ENCODE measurements at places on chromosomes 3 and 15.

DNA sequence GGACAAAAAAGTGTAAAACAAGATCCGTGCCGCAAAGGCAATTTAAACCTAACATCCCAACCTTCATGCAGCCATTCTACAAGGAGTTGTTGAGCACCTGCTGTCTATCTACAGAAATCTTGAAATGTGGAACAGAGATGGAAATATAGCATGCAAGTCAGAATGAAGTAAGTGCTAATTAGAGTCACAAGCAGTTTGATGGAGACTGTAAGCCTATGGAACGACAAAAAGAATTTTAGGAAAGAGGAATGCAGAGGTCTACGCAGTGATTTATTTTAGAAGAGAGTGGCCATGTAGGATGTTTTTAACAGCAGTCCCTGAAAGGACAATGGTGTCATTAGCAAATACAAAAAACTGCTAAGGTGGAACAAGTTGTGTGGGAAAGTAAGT is 851 bp upstream of the DCBLD2 start:
- no peak for DNase-seq

GRCh38 chr3:72178463-72179106 is 393.6 kb upstream of the PROK2 start:
- DNase-seq, result no peak

DNA sequence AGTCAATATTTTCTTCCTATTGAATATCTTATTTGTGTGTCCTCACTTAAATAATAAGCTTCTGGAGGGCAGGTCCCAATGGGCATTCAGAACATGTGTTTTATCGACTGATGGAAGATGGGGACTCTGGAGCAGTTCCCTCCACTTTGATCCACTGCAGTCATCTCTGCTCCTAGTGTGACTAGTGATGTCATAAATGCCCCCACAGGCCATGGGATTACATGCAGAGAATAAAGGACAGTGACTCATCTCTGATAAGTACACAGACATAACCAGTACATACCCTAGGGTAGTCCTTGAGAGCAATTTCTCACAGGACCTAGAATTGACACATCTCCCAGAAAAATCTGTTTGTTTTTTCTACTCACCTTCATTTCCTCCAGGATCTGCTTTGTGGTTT is 49.4 kb upstream of the FMN1 start:
- no peak for DNase-seq

GRCh38 chr15:92305343-92305742 is 88.3 kb upstream of the ST8SIA2 start:
- DNase-seq, result no peak

GRCh38 chr3:39361252-39361927 is 21.8 kb upstream of the SLC25A38 start:
- DNase-seq, result no peak

GRCh38 chr3:45601156-45601555 is 6.6 kb downstream of the LIMD1 start:
- no peak for DNase-seq

DNA sequence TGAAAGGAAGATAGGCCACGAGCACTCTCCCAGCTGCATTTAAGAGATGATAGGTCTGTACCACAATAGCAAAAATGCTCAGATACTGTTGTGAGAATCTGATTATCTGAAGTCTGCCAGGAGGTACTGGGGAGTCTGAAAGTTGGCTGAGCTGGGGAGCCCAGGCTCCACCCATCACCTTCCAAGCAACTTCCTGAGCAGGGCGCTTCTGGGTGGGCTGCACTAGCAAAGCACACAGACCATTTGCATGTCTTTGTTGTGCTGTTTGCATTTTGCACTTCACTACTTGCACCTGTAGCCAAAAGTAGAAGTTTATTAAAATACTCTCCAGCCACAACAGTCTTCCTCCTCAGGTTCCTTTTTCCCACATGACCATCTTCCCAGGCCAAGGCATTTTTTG is 133.2 kb downstream of the ALDH1A2 start:
- DNase-seq, result no peak

DNA sequence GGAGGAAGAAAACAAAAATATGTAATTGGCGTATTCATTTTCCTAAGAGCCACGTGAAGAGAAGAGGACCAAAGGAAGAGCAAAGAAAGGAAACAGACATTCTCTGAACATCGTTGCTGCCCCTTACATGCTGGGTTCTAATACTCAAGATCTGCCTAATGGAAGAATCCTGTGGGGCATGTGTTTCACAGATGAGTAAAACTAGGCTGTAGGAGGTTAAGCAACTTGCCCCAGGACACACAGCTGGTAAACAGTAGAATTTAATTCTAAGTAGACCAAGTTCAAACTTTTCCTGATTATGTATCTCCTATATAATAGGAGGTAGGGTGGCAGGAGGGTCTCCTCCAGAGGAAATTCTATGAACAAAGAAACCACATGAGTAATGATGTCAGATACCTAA is 106.1 kb upstream of the TNFAIP8L3 start:
- no peak for DNase-seq

DNA sequence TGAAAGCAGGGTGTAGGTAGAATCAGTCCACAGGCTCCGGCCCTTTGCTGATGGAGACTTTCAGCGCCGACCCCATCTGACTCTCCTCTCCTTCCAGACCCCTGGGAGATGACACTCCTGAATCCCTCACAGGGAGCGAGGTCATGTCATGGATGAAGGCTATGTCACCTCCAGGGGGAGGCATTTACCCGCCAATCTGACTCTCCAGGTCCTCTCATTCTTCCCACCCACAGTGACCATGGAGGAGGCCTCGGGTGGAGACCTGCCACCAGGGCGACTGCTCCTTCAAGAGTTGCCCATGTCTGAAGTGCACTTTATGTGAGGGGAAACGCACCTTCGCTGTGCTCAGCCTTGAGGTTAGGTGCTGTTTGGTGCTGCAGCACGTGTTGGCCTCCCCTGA is 112.7 kb downstream of the KLF13 start:
- DNase-seq, result no peak

DNA sequence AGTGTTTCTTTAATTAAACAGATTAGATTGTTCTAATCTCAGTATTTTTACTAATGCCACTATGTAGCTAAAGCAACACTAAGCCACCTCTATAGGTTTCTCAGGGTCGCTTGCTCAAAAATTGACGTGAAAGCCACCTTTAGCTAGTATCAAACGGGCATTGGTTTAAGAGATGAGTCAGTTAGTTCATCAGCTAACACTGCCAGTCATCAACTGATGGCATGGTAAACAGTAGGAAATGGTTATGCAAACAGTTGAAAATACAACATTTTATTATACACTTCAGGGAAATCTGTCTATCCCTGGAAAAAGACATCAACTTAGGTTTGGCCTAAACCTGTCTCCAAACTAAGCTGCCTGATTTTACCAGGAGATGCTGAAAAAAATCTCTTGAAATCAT is 582.3 kb upstream of the NAALADL2 start:
- DNase-seq, result no peak

DNA sequence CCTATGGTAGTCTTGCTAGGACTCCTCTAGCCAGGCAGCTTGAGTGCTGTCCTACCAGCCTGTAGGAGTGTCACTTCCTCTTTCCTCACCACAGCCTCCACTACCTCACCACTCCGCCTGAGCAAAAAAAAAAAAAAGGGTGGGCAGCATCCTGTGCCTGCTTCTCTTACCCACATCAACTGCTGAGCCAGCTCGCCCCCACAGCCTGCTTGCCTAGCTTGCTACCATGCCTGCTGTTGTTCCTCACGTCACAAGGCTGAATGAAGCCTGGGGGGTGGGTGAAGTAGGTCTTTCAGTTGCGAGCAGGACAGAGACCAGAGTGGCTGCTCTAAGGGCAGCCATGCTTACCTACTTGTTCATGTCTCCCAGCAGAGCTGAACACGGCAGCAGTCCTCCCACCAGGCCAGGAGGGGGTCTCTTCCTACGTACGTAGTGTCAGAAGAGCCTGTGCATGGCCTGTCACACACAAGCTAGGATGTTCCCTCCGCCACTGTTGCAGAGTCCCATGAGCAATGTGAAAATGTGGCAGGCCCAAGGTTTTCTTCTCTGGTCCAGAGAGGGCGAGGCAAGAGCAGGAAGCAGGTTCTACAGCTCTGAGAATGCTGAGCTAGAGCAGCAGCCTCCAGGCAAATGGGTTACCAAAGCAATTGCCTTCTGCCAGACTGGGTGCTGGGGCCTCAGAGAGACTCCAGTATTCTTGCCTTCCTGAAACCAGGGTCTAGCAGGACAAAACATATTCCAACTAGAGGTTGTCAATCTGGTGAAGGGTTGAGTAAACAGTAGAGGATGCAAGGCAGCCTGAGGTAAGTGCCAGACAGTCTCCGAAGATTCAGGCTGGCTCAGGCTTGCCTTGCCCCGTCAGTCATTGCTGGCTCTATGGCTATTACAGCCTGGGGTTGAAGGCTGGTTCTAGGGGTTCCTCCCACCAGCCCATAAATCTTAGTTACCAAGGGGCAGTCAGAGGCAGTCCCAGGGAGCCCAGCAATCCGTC is 8.1 kb downstream of the PPM1M start:
- DNase-seq, result no peak

GRCh38 chr3:71784201-71784913 is 591 bp downstream of the PROK2 start:
- no peak for DNase-seq

DNA sequence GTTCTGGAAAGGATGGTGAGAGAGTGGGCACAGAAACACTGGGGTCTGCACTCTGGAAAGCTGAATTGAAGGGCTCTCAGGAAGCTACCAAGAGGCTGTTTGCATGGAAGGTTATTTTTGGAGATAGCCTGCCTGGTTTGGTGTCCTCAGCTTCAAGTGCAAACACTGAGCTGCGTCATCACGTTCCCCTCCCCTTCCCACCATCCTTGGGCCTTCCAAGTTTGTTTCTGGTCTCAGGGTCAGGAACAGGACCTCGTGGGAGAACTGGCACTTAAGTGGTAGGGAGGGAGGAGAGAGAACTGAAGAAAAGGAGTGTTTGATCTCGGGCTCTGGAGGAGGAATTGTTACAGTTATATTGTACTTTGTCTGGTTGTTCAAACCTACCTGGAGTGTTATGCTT is 10.6 kb downstream of the ST6GAL1 start:
- DNase-seq, result no peak

DNA sequence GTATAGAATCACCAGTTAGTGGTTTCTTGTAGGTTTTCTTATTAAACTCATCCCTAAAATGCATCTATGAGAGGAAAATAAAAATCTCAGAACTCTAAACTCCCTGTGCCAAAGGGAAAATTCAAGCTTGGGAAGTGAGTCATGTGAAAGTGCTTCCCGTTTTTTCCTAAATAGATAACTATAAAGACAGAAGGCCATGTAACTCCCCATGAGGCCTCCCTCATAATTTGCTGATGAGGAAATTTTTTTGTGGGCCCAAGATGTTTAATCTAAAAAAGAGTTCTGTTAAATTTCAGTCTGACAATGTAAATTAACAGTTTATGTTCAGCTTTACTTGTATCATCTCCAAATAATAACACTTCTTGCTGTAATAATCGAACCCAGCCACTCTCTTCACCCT is 1273.9 kb downstream of the OTOL1 start:
- no peak for DNase-seq

DNA sequence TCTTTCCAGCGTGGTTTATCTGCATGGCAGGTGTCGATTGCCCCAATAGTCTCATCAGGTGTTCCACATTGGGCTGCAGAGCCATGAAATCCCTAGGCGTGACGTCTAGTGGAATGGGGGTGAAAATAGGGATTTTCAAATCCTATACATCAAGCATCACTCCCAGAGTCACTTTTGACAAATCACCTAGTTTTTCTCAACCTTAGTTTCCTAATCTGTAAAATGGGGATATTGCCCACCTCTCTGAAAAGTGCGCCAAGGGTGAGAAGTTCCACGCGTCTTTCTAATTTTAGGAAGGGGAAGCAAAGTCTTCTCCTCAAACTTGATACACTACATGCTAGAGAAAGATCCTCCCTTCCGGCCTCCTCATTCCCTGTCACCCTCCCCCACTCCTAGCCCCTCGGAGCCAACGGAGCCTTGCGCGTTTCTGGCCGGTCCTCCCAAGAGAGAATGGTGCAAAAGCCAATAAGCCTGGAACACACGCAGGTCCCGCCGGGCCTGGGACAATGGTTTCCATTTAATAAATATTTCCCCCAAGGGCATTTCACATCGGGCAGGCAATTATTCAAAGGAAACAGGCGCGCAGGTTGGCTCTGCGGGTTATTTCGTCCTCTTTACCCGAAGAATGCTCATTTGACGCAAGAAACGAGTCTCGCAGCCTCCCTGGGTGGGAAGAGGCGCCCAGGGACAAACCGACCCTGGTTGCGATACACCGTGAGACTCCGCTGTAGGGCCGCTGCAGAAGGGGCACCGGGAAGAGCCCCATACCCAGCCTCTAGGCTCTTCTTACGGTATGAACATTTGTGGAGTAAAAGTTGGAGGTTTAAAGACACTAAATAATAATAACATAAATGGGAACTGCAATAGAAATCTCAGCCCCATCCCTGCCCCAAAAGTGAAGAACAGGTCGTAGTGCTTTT is 1.2 kb upstream of the SOX14 start:
- no peak for DNase-seq

DNA sequence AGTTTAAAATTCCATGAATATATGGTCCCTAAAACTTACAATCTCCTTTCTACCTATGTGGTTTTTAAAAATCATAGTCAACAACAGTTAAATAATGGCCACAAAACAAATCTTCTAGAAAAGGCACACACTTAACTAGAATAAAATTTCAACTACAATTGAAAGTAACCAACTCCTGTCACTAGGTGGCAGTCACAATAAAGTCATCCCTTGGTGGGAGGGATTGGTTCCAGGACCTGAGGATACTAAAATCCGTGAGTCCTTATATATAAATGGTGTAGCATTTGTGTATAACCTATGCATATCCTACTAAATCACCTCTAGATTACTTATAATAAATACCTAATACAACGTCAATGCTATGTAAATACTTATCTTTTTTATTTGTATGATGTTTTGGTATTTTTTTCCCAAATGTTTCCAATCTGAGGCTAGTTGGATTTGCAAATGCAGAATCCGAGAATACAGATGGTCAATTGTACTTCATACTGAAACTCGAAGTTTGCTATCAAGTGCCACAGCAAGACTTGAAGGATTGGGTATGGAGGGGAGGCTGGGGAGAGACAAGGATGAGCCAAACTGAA is 172.6 kb downstream of the FMN1 start:
- no peak for DNase-seq

- no peak for DNase-seq
These were observed 51.5 kb downstream of the SST start for GRCh38 chr3:187618722-187619121.

DNA sequence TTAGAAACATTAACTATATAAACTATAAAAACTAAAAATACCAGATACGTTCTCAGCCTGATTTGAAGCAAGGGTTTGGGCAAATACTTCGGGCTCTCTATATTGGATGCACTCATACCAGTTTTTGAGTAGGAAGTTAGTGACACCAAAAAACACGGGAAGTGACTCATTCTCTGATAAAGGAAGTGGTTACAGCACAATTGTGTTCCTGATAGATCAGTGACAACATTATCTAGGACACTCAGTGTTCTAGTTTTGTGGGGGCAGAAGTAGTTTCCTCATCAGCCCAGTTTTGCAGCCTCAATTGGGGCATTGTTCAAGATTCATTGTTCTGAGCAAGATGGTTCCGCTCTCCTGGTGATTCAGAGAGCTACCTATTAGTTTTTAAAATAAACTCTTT is 469.6 kb upstream of the DPPA4 start:
- no peak for DNase-seq

DNA sequence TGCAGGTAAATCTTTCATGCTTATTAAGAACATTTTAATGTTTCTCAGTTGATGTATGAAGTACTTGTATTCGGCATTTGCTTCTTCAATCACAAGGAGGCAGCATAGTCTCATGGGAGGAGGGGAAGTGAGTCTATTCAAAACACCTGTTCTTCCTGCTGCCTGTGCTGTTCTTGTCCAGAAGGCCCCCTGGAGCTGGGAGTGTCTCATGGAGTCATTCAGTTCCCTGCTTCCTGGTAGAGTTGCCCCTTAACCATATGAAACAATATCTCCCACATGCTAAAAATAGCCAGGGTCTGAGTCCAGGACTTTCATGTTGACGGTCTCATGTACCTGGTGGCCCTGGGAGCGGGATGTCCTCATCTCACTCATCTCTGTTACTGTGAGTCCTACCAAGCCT is 15.5 kb upstream of the PPP1R2 start:
- DNase-seq, result no peak
